ENCODE measurements at places on chromosomes 16 and 17.

DNA sequence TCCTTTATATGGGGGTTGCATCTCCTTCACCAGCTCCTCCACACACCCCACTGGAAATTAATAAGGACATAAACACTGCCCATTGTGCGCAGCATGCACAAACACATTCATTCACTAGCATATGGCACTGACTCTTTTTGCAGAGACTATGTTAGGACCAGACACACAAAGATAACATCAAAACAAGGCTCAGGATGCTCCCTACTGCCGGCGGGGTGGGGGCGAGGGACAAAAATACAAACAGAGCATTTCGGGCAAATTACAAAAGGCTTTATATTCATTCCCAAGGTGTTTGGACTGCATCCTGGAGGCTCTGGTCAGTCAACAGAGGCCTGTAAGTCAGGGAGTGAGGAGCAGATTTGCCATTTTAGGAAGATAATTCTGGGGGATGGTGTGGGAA lies 299.7 kb downstream of the SLC39A11 start:
- no peak for DNase-seq

DNA sequence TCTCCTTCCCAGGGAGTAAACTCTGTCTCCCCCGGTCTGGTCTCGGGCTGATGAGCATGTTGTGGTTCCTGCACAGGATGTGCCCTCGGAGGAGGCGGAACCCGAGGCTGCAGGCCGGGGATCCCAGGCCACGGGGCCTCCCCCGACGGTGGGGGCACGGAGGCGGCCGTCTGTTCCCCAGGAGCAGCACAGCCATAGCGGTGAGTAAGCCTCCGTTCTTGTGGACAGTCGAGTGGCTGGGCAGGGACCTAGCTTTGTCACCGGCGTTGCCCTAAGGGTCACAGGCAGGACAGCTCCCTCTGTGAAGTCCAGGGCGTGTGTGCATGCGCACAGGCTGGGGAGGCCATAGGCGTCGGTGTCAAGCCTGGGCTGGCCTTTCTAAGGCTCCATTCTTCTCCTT lies 3.5 kb downstream of the ZNF213 start:
- DNase-seq: no peak

- no peak for DNase-seq
Observed at GRCh38 chr17:73605444-73605843, 38.8 kb downstream of the SDK2 start.

DNA sequence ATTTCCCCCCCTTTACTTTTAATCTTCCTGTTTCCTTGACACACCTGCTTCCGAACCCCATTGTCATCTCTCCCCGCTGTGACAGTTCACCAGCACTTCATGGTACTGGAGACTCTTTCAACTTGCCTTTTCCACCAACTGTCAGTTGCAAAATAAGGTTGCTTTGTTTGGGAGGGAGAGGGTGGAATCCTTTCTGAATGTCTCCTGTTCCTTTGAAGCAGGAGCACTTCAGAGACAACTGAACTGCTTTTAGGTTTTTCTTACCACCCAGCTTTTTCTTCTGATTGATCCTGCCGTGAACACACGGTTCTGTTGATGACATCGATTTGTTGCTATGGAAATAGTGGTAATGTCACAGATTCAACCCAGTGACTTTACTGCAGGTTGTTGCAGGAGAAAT lies 42.0 kb downstream of the RPA1 start:
- peak; percentile 27 for DNase-seq

DNA sequence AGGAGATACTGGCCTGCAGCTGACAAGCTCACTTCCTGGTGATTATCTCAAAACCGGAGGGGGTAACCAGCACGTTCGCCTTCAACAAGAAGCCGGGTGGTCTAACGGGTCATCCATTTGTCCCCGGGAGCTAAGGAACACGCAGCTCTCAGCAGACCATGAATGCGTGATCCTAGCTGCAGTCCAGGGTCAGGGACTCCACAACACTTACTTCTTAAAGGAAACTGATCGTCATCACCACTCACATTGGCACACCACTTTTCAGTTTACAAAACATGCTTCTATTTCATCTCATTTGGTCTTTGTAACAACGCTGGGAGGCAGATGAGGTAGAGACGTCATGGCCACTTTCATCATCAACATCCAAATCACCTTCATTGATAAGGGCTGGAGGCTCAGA lies 25.2 kb downstream of the COTL1 start:
- no peak for DNase-seq

GRCh38 chr16:74073456-74073855 lies 223.2 kb upstream of the PSMD7 start:
- no peak for DNase-seq

DNA sequence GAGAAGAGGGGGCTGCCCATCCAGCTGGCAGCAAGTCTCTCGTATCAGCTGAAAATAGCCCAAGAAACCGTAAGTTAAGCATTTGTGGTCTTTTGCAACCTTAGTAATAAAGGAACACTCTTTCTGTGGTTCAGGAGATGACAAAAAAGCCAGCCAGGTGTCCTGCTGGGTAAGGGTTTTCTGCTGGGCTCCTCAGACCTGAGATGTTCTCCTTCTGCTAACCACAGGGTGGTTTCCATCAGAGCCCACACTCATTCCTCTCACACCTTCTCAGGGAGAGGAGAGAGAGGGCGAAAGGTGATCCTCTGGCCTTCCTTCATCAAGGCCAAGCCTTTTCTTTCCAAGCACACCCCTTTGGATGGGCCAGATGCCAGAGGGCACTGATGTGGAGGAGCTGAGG lies 70.7 kb downstream of the TEX14 start:
- no peak for DNase-seq

DNA sequence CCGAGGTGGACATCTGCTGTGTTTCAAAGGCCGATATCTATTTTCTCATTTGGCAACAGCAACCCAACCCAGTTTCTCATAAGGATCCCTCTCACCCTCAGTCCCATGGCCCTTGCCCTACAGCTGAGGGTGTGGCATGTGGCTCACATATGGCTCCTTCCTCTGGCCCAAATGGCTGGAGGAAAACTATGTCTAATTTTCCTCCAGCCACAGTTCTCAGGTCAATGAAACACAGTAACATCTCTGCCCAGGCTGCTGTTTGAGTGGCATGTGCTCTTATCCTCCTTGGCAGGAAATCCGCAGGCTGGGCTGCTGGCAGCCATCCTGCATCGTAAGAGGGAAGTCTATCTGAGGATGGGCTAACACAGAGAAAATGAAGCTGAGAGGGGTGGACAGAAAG lies 24.1 kb downstream of the SERPINF1 start:
- DNase-seq: no peak

- no peak for DNase-seq
Observed at GRCh38 chr17:47218896-47219430, 9.8 kb downstream of the MYL4 start.

- DNase-seq: no peak
Observed at GRCh38 chr17:82872591-82873520, 33.0 kb upstream of the ZNF750 start.

GRCh38 chr16:84498859-84499620 lies 5.4 kb downstream of the MEAK7 start:
- no peak for DNase-seq

DNA sequence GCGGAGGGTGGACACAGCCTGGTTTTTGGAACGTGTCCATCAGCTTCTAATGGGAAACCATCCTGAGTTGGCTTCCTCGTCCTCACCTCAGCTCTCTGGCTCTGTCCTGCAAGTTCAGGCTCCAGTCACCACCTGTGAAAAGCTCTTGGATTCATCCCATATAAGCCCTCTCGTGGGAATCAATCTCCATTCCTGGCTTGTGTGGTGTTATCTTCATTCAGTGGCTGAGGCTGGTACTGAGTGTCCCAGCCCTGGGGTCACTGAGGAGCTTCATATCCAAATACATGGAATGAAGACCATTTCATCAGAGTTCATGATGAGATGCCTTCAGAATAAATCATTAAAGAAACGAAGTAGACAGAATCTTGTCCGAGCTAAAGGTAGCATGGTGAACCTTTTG lies 189.2 kb downstream of the RBFOX1 start:
- no peak for DNase-seq

DNA sequence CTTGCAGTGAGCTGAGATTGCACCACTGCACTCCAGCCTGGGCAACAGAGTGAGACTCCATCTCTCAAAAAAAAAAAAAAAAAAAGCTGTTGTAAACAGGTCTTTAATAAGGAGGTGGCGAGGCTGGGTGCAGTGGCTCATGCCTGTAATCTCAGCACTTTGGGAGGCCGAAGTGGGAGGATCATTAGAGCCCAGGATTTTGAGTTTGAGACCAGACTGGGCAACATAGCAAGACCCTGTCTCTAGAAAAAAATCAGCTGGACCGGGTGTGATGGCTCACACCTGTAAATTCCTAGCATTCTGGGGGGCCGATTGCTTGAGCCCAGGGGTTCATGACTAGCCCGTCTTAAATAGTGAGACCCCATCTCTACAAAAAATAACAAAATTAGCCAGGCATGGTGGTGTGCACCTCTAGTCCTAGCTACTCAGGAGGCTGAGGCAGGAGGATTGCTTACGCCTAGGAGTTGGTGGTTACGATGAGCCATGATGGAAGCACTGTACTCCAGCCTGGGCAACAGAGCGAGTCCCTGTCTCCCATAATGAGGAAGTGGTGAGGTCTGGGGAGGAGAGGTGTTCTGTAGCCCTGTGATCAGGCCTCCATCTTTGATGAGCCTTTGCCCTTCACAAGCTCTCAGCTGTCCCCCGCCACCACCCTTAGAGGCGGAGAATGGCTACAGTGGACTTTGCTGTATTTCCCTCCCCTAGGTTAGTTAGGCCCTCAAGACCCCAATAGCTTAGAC lies 36.2 kb downstream of the ZNF778 start:
- no peak for DNase-seq

GRCh38 chr16:49902908-49903307 lies 47.0 kb upstream of the ZNF423 start:
- no peak for DNase-seq

DNA sequence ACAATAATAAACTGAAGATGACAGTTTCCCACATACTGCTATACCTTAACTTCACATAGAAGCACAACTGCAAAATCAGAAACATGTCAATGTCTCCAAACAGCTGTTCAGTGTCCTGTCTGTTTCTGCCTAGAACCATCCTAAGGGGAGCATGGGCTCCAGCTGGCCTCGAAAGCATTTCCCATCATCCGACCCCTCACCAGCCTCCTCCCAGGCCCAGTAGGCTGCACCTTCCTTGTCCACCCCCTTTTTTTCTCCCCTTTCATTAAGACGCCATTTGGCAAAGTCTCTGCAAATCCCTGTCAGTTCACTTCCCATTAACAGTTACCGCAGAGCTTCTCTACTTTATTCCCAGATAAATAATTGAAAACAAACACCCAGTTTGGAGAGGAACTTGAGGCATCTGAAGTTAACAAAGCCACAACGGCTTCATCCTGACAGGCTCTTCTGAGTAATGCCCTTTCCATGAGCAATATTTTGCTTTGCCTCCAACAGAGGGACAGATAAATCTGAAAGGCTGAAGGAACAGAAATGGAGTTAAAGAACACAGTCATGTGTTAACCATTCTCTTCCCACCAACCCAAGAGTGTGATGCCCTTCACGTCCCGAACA lies 65.3 kb downstream of the SLC39A11 start:
- DNase-seq: no peak

GRCh38 chr17:55466671-55467070 lies 44.6 kb downstream of the SMIM36 start:
- no peak for DNase-seq

- no peak for DNase-seq
Observed at GRCh38 chr17:77801545-77802332, 156.8 kb upstream of the TNRC6C start.

- no peak for DNase-seq
Observed at GRCh38 chr17:17491546-17491988, 4.6 kb downstream of the RASD1 start.

- DNase-seq: peak; percentile 58
Observed at GRCh38 chr17:77374170-77374936, 233.6 kb downstream of the SEC14L1 start.

- no peak for DNase-seq
Observed at GRCh38 chr17:66665194-66665593, 169.7 kb upstream of the CACNG5 start.

- no peak for DNase-seq
Observed at GRCh38 chr17:43536236-43536992, 9.7 kb downstream of the ETV4 start.

DNA sequence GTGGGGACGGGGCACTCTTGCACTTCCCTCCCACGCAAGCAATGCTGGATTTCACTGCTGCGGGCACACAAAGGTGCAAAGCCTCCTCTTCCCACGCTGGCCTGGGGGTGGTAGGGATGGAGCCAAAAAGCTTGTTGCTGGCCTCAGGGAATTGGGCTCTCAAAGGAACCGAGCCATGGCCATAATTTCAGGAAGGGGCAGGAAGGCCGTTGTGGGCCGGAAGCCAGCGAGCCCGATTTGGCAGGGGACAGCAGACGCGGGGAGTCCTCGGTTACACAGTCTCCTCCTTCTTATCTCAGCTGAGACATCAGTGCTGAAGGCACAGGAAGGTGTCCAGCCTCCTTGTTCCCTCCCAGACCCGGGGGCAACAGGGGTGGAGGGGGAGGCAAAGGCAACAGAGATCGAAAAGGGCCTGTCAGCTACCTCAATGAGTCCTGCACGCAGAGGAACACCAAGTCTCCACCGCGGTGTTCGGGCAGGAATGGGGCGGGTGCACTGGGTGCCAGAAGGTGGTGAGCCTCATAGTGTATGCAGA lies 59.5 kb downstream of the SLFN11 start:
- peak; percentile 3 for DNase-seq

GRCh38 chr17:9021158-9021991 lies at the start of gene NTN1:
TSS of gene NTN1 (plus strand) at chr17:9021510. CDS start at chr17:9022374, 864 bp downstream.
- peak; percentile 28 for DNase-seq

GRCh38 chr17:30793282-30793977 lies 31.1 kb downstream of the CRLF3 start:
- no peak for DNase-seq

DNA sequence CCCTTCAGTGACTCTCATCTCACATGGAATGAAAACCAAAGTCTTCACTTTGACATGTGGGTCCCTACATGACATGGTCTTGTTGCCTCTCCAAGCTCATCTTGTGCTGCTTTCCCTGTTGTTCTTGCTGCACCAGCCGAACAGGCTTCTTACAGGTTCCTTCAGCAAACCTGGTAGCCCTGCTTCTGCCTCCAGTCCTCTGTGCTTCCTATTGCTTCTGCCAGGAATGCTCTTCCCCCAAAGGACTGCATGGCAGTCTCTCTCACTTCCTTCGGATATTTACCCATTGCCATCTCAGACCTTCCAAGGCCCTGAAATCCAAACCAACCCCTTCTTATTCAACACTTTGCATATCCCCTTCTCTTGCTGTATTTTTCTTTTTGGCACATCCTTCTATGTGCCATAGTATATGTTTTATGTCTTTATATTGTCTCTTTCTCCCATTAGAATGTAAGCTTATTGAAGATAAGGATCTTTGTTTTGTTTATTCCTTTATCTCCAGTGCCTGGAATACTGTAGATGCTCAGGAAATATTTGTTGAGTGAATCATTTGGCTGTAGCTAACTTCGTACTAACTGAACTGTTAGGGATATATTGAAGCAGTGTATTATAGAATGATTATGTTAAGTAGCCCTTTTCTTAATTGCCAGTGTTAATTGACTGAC lies 57.9 kb upstream of the SLC12A3 start:
- DNase-seq: no peak

Data from effector CD4-positive, alpha-beta T cell (primary cell).